Activated CD4-positive, alpha-beta T cell treated with anti-CD3 and anti-CD28 coated beads, Interleukin-2, amount 50 U/mL, for 48 hours (primary cell): ENCODE measurements at places on chromosomes 2 and 18.

DNA sequence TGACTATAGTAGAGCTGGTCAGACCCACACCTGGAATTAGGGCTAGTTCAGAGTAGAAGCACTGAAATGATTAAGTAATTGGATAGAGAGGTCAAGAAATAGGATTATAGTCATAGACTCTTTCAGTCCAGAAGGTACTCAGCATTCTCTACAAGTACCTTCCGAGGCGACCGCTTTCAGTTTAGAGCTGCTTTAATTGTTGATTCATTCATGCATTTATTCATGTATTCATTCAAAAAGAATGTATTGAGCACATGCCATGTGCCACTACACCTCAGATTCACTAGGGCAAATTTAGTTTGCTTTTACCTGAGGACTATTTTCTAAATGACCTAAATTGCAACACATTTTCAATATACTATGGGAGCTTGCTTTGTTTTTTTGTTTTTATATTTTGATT lies 48.7 kb downstream of the CRIM1 start:
- no peak for DNase-seq

GRCh38 chr18:41484069-41484468 lies 471.0 kb upstream of the PIK3C3 start:
- DNase-seq = no peak

DNA sequence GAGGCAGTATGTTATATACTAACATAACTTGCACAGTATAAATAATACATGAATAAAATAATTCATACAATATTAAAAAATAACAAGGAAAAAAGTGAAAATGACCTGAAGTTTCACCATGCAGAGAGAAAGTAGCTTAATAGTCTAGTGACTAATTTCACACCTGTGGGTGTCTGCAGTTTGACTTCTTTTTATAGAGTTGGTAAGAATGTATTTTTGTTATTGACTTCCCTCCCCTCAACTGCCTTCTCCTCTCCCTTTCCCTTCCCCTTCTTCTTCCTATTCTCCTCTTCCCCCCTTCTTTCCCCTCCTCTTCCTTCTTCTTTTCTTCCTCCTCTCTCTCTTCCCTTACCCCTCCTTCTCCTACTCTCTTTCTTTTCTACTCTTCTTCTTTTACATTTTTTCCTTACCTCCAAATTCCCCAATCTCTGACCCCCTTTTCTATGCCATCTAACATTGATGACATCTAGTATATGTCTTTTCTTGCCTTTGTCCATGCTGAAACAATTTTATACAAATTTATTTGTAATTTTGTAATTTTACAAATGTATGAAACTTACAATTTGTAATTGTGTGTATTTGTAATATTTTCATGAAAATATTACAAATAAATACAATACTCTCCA lies 3.1 kb downstream of the DNAH6 start:
- DNase-seq = no peak

DNA sequence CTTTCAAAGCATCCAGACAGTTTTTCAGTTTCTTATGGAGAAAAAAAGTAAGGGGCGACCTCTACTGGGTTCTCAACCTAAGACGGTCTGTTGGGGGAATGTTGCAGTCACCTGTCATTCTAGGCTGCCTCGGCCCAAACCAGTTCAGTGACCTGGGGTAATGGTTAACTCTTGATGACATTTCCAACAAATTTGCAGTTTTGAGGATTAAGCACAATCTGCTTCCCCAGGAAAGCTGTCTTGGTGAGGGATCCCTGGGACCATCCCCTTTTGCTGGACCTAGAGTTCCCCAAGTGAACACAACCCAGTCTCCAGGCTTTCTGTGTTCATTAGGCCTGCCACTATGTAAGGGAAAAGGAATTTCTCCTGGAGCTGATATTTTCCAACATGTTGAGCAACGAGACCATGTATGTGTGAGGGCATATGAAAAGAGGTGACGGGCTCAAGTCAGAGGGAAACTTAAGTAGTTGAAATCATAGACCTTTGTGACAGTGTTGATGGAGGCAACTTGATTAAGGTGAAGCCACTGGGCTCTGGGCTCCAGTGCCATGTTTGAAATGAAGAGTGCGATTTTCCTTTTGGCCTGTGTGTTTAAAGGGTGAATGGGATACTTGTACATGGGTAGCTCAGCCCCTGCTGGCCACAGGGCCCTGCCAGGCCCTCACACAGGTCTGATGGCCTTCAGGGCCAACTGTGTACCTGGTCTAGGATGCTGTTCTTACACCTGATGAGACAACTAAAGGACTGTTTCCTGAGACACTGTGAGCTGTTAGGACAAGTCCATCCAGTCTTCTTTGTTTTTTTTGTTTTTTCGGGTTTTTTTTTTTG lies 27.0 kb downstream of the FOSL2 start:
- no peak for DNase-seq

GRCh38 chr2:208192611-208193236 lies 2.9 kb upstream of the C2orf80 start:
- no peak for DNase-seq

DNA sequence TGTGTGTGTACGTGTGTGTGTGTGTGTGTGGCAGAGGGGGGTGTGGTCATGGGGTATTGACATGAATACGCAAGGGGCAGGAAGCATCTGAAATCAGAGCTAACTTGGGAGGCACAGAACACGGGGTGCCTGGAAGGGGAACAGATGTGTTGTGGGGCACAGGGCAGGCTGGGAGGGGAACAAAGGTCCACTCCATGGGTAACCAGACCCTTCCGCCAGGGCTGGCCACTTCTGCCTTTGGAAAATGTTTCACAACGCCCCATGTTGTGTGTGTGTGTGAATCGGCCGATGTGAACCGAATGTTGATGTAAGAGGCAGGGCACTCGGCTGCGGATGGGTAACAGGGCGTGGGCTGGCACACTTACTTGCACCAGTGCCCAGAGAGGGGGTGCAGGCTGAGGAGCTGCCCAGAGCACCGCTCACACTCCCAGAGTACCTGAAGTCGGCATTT lies at the start of gene SLC11A1:
SLC11A1 (plus strand) TSS at position 358 of the 451 bp plus-strand sequence. CDS start 96 bp downstream, outside the sequence.
- DNase-seq = no peak

DNA sequence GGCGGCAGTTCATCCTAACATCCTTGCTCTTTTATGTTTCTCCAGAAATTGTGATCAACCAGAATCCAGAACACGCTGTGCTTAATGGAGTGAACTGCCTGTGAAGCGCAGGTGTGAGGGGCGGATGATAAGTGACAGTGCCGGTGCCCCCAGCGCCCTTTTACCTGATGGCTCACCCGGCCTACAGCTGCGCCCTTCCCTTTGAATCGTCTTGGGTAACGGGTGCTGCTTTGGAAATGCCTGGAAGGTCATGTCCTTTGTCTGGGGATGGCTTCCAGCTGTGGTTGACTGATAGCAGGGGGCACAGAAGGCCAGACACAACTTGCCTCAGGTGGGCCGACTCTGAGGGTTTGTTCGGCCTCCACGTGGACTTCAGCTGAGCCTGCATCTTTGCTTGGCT lies 119.4 kb downstream of the LPIN1 start:
- no peak for DNase-seq

GRCh38 chr2:234571620-234572407 lies 74.9 kb upstream of the ARL4C start:
- no peak for DNase-seq

DNA sequence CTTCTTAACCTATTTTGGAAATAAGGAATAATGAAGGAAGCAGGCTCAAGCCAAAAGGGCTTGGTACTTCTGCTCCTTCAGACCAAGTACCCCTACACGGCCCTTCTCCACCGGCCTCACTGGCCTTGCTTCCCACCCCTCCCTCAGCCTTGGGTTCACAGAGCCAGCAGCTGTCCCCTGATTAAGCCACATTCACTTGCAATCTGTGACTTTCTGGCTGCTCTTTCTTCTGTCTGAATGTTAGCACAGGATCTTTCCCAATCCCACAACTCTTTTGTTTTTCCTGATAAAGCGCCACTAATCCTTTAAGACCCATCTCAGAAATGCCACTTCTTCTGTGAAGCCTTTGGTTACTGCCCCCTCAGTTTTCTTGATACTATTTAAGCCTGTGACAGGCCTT lies 52.4 kb downstream of the REEP1 start:
- no peak for DNase-seq

DNA sequence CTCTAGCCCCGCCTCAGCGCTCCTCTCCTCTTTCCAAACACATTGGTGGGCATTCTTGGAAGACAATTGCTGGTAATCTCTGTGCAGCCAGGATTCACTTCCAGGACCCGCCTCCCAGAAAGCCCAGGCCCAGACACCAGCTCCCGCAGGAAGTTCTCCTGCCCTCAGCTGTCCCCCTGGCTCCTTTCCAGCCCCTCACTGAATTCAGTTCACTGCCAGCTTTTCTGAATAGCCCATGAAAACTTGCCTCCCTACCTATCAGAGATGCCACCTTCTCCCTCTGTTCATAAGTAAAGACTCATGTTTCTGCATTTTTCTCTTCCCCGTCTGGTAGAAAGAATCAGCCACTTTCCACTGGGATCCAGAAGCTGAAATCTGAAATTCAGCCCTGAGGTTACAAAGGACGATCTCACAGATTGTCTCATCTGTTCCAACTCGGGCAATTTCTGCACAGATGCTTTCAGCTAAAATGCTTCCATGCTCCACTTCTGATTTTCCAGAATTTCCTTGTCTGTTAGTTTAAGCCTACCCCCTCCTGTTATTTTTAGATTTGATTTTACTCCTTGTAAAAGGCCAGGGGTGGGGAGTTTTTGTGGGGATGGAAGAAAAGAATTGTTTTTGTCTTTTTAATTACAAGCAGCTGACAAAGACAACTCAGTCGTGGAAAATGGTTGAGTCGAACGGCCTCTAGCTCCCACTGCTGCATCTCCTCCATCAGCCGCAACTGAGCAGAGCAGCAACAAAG lies 98.1 kb downstream of the SP3 start:
- no peak for DNase-seq

GRCh38 chr2:145958611-145959010 lies 1438.7 kb upstream of the ZEB2 start:
- DNase-seq = no peak

DNA sequence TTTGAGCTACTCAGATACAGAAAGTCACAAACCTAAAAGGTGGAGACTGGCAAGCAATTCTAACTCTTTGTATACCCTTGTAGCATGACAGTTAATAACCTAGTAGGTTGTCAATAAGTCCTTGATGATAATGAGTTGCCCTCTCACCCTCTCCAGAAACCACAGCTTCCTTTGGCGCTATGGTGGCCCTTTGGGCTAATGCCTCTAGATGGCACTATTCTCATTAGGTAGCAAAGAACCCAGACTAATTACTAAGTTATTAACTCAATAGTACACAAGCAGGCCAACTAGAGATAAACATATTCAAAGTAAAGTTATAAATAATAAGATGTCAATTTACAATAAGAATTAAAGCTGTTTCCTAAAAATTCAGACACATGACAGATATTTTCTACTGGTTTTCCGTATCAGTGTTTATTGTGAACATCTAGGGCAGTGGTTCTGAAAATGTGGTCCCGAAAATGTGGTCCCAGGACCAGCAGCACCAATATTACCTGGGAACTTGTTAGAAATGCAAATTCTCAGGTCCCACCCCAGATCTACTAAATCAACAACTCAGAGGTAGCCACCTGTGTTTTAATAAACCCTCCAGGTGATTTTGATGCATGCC lies 41.1 kb downstream of the LDAH start:
- peak; percentile 8 for DNase-seq

DNA sequence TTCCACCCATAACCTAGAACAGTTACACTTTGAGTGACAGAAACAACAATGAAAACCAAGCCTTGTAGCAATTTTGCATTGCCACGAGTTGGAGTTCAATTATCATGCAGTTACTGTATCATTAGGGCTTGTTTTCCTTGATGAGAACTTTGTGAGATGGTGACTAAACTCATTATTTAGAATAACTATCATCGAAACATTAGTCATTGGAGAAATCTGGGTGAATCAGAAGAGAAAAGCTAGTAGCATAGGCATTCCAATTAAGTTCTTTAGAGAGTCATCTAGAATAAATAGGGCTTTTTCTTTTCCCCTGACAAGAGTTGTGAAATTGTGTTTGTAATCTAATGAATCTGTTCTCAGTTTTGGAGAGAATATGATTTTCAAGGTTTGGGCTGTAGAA lies 122.8 kb upstream of the DOCK10 start:
- DNase-seq = no peak

- DNase-seq = no peak
Measured at GRCh38 chr18:79855147-79855933, 57.6 kb downstream of the KCNG2 start.

GRCh38 chr2:132416723-132417395 lies at the start of gene GPR39:
TSS of gene GPR39 (plus strand) at chr2:132416805.
- no peak for DNase-seq

DNA sequence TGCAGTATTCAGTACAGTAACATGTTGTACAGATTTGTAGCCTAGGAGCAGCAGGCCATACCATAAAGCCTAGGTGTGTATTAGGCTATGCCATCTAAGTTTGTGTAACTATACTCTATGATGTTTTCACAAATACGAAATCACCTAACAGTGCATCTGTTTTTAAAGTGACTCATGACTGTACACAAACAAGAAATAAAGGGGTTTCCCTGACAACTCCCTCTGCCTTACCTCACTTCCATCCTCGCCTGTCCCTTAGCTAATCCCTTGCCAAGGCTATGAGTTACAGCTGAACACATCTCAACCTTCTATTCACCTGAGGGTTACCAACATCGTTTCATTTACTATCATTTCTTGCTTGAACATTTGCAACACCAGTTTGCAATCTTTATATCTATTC lies 78.6 kb upstream of the RPRM start:
- DNase-seq = no peak

DNA sequence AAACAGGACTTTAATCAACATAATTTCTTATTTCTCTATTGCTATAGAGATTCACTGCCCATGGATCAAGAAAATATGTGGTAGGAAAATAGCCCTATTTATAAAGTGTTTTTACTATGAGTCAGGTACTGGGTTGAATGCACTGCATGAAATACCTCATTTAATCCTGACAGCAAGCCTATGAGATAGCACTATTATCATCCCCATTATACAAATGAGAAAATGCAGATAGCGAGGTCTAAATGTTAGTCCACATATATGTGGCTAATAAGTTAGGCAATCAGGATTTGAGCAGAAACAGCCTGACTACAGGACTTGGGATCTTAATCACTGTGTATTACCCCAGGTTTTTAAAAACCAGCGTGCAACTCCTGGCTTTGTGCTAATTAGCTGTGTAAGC lies 8.5 kb upstream of the LYPD1 start:
- DNase-seq = no peak

DNA sequence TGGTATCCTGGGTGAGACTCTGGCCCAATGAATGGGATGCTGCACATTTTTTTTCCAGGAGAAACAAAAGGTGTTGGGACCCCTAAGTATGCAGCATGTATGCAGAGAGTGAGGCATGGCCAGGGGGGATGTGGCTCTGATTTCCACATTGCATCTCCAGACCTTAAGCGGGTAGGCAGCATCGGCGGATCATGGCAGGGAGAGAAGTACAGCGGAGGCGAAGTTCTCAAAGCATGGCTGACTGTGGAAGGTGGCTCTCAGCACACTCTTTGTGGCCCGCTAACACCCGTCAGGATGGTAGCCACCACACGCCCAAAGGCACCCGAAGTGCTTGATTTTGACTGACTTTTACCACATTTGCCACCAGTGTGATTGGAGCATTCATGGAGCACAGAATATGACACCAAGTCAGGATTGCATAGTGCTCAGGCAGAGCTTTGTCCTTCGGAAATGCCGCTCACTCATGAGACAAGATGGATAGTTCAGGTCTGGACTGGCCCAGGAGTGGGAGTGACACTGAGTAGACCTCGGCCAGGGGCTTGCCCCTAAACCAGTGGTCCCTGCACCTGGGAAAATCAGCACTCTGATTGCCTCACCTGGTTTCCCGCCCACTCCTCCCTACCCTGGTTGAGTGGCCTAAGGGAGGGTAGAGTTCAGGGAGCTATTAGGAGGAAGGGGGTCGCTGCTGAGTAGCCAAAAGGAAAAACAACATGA lies 14.2 kb downstream of the INPP4A start:
- no peak for DNase-seq

GRCh38 chr2:96342085-96342484 lies 6.5 kb downstream of the NCAPH start:
- DNase-seq = peak; percentile 53
